ENCODE measurements at places on chromosomes 4 and X. TPM values are rescaled to one million over a fixed set of nuclear protein-coding genes. Genes with fewer than 3 reads are reported as not detected.

DNA sequence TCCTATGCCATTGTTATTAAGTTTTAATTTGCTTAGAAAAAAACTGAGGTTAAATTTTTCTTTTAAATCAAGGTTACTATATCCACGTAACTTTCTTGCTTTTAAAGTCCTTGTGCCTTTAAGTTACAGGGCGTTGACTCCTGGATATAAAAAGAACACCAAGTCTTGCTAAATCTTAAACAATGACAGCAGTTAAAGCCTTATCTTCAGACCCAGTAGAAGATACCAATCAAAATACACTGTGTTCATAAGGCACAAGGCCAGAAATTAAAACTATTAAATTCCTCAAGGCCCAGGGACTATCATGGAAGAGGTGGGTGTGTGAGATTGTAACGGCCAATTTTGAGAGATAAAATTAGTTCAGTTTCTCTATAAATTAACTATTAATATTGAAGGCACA lies 60.4 kb downstream of the PAGE2 start:
- DNase-seq = no peak

SYNPO2 gene
- 39.9 TPM for polyA plus RNA-seq

- DNase-seq = no peak
Observed at GRCh38 chrX:71911731-71912050, 1.0 kb downstream of the NHSL2 start.

DNA sequence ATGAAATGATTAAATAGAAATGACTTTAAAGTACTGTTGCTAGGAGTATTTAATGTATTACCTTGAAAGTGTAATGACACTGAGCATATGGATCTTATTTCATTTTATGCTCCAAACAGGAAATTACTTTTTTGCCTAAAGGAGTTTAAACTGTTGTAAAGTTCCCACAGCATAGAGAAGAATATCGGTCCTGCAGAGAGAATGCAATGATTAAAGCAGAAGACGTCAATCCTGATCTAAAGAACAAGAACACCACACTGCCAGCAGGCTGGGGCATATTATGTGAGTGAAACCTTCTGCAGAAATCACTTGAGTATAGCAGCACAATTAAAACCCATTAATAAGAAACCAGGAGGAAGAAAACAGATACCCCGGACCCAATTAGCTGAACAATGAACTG lies 72.8 kb upstream of the CAMK2D start:
- DNase-seq = no peak

GRCh38 chr4:138003248-138003647 lies 238.9 kb downstream of the SLC7A11 start:
- no peak for DNase-seq

- DNase-seq = no peak
Observed at GRCh38 chr4:55347610-55348228, 1.7 kb downstream of the SRD5A3 start.

GRCh38 chr4:121951521-121952110 lies at the start of gene TRPC3:
TRPC3 (minus strand) TSS chr4:121952060; CDS start chr4:121951680, 380 bp downstream.
- no peak for DNase-seq

DNA sequence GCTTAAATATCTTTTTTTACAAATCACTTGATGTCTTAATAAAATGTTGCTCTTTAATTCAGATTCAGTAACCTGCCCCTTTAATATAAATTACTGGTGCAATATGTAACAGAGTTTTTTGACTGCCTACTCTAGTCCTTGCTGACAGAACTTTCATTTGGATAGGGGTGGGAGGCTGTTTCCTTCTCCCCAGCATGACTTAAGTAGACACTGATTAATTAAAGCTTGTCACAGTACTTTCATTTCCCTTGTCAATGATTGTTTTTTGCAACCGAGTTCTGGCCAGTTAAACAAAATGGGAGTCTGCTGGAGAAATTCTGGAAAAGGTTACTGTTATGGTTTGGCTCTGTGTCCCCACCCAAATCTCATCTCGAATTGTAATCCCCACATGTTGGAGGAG lies 37.3 kb upstream of the BBS12 start:
- no peak for DNase-seq

GRCh38 chr4:87677731-87678130 lies 27.7 kb downstream of the DMP1 start:
- DNase-seq = no peak

DNA sequence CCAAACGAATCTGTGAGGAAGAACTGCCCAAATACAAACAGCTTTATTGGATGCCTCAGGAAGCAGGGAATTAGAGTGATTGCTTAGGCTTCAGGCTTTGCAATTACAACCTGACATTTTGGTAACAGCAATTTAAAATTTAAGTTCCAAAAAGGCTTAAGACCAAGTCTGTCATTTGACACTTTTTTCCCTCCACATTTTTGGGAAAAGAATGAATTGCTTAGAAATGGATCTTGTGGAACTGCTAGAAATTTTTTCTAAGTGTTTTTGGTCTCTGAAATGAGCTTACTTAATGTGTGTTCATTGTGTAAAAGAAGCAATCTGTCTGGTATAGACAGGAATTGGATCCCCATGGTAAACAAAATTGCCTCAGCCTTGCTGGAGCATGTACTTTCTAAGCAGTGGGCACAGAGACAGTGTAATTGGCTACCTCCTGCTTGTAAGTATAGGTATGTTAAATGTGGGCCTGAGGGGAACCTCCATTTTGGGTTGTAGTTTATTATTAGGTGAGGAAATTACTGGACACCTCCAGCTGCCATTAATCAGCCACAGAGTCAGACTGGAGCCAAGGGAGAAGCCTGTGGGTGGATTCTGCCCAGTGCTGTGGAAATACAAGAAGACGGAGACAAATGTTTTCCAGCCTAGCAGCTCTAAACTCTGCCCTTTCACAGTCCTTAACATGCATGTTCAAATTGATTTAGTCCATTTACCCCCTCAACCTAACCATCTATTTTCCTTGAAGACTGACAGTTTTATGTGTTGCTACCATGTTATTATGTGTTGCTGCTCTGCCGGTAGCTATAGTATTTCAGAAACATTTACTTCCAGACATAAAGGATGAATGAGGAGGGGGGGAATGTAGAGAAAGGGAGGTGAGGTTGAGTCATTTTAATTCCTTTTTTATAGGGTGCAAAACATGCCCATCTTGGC lies 473.0 kb downstream of the SPRY1 start:
- no peak for DNase-seq

DNA sequence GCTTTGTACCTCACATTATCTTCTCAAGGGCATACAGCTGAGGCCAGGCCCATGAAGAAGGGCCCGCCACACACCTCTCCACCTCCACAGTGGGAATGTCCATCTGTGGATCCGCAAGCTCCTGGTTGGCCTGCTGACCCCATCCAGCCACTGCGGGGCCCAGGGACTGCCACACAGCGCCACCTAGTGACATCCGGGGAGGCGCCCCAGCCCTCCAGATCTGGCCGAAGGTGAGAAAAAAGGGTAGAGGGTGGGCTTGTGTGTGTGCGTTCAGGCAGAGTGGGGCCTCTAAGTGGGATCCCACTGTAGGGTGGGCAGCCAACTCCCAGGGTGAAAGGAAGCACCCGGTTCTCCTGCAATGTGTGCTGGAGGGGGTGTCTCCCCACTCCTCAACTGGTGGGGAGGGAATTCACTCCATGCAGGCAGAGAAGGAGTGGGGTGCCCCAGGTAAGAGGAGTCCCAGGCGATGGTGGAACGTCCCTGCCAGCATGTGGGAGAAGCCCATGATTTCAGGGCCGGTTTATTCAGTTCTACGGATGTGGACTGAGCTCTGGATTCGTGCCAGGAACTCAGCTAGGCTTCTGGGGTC lies 117.3 kb downstream of the ENPP6 start:
- DNase-seq = no peak

MAGEB10 gene
- not detected for polyA plus RNA-seq

DNA sequence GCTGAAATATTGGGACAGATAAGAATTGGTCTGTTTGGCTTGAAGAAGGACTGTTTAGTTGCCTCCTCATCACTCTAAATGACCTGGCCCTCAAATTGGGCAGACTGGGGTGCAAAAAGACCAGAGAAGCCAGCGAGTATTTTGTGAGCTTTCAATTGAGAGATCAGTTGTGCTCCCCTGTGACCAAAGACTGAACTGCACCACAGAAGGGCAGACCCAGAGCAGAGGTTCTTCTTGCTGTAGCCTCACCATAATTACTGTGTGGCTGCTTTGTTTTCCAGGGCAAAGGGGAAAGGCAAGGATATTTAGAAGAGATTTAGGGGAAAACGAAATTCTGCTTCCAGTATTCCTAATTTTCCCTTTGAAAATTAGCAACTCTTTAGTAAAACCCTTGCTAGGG lies 104.0 kb upstream of the MBNL3 start:
- DNase-seq = no peak

TEX13C gene
- not detected for polyA plus RNA-seq

SLC25A5 gene
- 292 TPM for polyA plus RNA-seq

DNA sequence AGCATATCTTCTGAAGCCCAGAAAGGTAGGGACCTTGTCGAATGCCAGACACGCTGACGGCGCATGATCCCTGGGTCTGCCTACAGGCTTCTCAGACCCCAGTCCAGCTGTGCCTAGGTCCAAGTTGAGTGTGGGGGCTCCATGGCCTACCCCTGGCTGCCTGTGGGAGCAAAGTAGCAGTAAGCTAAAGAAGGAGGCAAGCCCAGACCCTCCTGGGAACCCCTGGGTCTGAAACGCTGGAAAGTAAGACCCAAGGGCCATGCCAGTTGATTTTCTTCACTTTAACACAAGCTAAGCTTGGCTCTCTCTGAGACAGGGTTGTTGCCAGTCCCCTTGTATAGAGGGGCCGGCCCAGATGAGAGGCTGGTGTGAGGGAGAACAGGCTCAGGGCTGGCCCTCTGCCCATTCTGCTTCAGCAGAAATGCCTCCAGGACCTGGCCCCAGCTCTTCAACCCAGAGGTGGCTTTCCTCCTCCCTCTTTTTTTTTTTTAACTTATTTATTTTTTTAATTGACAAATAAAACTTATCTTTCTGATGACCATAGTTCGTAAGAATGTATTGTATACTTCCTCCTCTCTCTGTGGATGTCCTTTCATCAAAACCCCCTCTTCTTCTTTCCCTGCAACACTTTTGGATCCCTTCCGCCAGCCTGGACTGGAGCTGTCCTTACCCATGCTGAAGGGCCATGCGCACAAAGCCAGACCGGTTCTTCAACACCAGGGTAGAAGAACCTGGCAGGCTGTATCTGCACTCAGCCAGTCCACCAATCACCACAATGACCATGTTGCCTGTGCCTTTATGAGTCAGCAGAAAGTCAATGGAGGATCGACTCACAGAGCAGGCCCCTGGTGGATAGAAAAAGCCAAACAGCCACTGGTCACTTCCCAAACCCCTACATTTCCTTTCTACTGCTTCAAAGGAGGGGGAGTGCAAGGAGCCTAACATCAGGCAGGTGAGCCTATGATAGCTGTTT lies 7.1 kb downstream of the AWAT2 start:
- no peak for DNase-seq

- no peak for DNase-seq
Observed at GRCh38 chrX:153245288-153245731, 66.2 kb downstream of the MAGEA1 start.

DNA sequence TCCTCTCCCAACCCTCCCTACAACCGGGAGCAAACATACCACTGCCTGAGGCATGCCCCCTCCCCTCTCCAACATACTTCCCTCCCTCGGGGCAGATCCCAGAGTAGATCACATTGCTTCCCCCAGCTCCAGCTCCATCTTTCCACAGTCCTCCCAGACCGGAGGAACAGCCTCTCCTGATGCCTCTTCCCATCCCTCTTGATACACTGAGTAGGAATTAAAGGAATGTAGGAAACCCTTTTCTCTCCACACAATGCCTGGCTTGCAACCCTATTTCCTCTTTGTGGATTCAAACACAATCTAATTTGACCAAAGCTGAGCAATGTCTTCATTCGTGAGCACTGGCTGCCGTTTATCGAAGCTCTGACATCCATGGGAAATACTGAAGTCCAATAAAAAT lies 339.8 kb downstream of the BCOR start:
- no peak for DNase-seq

IBSP gene
- not detected for polyA plus RNA-seq

DNA sequence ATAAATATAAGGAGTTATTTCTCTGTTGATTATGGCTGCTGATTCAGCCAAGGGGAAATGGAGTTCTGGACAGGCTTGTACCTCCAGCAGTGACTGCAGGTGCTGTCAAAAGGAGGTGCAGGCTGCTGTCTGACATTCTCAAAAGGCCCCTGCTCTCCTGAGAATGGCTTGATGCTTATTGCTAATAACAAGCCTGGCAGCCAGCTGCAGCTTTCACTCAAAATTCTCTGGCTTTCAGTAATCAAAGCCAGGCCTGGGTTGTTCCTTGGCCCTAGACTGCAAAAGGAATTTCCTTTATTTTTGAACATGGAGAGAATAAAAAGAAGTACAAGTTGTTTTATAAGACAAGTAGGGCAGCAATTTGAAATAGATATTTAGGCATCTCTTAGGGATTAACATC lies 575.9 kb downstream of the MID1IP1 start:
- DNase-seq = no peak

GRCh38 chr4:19693936-19694570 lies 557.7 kb upstream of the SLIT2 start:
- no peak for DNase-seq

DNA sequence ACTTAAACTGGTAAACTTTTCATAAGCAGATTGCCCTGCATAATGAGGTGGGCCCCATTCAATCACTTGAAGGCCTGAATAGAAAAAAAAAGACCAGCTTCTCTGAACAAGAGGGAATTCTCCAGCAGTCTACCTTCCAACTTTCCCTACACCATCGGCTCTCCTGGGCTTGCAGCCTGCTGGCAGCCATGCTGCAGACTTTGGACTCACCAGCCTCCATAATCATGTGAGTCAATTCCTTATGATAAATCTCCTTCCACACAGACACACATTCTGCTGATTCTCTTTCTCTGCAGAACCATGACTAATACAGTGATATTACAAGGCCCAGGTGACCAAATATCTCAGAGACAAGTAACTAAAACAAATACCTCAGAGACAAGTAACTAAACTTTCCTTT lies 113.8 kb upstream of the WDR17 start:
- DNase-seq = no peak

GPR78 gene
- polyA plus RNA-seq = 0.43 TPM

- no peak for DNase-seq
Observed at GRCh38 chr4:42915484-42915883, 23.0 kb downstream of the GRXCR1 start.

All from BJ (cell line).